ENCODE measurements at places on chromosomes 3 and 15.

DNA sequence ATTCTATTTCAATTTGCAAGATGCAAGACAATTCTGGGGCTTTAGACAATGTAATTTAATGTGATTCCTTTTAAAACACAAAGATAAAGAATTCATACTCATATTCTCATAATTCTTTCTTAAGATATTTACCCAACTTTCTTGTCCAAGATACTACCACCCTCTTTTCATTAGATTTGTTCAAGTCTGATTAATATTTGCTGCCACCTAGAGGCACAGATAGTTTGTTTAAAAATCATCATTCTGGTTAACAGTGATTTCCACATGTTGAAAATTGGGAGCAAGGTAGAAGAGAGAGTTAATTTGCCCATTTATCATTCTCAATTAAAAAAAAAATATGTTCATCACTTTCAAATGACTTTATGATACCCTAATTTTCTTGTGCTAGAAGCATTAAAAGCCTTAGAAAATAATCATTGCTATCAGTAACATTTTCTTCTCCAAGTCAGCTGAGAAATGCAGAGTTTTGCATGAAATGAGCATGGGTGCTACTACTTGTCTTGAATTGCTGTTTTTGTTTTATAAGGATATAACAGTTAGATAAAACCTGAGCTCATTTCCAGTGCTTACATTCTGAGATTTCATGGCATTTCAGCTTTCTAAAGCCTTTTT is 11.6 kb downstream of the TAMM41 start:
- DNase-seq, result peak; percentile 14

- no peak for DNase-seq
Measured at GRCh38 chr3:169695031-169695430, 31.5 kb upstream of the MECOM start.

DNA sequence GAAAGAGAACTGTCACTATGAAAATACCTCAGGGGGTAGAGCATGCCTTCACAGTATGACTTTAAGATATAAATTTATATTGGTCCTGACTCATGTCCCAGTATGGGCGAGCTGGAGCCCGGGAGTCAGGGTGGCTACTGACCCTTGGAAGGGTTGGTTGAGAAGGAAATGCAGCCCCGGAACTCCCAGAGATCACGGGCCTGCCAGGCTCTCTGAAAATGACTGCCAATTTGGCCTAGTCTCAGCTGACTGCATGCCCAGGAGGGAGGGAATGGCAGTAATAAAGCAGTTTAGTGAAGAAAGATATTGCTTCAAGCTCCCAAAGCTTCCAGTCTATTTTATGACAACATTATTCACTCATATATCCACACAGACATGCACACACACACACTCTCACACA is 299.0 kb downstream of the NR2F2 start:
- DNase-seq, result no peak

DNA sequence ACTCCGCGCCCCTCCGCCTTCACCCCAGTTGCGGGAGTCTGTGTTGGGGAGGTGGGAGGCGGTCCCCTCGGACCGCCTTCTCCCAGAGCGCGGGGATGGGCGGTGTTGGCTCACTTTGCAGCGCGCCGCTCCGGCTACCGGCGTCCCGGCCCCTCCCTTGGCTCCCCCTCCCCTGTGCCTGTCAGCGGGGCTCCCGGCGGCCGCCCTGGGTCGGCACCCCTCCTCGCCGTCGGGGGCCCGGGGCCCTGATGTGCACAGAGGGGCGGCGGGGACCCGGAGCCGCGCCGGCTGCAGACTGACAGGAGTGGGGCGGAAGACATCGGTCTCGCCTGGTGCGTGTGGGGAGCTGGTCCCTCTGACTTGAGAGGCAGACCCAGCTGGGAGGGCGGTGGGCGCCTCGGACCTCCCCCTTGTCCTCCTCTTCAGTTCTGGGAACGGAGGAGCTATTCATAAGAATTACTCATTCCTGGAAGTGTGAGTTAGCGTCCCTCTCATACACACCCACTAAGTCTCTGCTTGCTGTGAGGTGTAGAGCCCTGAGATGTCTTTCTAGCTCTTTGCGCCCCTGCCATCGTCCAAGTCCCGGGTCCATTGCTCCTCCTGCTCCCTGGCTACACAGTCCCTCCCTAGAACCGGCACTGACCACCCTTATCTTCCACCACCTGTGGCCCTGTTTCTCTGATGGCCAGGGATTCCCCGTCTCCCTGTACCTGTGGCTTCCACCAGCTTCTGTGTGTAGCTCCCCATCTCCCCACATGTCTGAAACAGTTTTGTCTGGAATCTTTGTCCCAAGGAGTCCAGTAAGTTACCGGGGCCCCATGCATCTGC is 42.3 kb upstream of the ROPN1 start:
- DNase-seq, result no peak

- no peak for DNase-seq
Measured at GRCh38 chr15:32888221-32888761, 170.5 kb downstream of the GREM1 start.

DNA sequence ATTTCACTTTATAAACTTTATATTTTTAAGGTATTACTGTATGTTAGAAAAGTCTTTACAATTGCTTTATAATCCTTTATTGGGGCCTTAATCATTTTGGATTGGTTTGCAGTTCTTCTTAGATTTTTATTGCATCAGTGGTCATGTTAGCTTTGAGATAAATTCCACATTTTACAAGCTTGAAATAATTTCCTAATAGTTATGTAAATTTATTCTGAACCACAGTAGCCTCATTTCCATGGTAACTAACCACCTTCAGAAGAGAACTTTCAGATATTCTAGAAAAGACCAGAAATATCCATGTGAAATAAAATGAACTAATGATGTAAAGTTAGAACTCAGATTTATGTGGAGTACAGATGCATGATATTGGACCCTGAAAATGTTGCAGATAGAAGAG is 94.2 kb downstream of the NEO1 start:
- DNase-seq, result no peak

DNA sequence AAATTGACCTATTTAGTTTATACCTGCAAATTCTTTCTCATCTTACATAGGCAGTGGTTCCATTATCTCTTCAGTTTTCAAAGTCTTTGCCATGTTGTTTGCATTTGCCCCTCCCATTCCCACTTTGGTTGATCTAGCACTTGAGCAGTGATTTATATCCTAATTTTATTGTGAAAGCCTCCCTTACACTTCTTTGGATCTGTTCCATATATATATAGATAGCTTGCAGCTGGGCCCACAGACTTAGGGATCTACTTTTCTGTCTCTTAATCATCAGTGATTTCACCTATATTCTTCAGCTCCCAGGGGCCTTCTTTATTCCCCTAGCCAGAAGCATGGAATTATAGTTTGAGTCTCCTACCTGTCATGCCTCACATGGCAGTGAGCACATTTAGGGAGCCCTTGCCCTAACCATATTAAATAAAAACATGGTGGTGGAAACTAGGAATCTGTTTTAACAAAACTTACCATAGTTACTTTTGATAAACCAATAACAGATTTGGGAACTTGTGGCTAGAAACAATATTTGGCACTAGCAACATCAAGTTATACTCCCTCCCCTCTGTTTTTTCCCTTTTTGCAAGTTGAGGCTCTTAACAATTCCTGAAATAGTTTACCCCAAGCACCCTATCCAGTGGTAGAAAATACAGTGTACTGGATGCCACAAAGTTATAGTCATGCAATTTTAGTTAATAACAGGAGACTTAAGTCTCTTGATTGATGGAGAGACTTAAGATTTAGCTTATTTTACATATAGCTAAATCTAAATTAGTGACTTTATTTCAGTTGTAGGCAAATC is 41.7 kb downstream of the ARIH1 start:
- no peak for DNase-seq

- DNase-seq, result no peak
Measured at GRCh38 chr15:80242132-80242769, 9.8 kb downstream of the CTXND1 start.

GRCh38 chr3:126986001-126986400 is 3.1 kb downstream of the PLXNA1 start:
- no peak for DNase-seq

GRCh38 chr3:176208283-176208682 is 989.0 kb downstream of the TBL1XR1 start:
- no peak for DNase-seq

DNA sequence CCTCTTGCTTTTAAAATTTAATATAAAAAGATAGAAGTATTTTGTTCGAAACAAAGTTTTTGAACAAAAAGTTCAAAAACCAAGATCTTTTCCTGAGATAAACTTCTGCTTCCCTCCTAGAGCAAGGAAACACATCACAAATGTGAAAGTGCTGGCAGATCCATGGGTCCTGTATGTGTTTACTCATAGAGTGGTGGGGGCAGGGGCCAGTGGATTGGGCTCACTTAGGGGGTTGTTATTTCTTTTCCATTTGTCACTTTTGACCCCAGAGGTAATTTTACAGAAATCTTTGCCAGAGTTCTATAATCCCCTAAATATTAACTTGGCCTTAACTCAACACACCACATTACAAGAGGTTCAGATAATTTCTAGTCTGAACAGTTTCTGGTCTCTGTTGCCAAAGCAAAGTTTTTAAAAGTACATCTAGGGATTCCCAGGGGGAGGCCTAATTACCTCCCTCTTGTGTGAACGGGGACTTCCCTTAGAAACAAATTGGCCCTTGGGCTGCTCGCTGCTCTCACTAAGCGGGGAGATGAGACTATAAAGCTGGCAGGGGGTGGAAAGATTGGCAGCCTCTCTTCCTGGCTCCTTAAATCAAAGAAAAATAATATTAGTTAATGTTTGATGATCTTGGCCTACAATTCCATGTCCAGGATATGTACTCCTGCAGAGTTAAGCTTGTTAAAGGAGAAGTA is 66.8 kb upstream of the PTX3 start:
- no peak for DNase-seq

DNA sequence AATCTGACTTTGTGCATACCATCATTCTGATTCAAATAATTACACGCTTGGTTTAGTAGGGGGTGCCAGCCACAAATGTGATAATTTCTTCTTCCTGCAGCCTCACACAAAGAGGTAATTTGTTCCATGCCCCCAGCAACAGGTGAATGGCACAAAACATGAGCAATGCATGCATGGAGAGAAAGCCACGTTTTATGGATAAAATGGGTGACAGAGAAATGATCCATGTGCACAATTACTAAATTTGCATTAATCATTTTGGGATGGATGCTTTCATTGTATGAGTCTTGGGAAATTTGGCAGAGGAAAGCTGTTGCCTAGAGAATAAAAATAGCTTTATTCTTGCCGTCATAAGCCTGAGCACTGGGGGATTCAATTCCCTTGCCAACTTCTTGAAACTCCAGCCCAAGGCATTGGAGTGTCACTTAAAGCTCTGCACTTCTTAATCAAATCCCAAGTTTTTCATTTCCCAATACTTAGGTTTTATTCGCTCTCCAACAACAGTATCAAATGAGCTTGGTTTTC is 411.6 kb downstream of the GBE1 start:
- no peak for DNase-seq

GRCh38 chr15:38638126-38638525 is 73.5 kb upstream of the RASGRP1 start:
- DNase-seq, result no peak

DNA sequence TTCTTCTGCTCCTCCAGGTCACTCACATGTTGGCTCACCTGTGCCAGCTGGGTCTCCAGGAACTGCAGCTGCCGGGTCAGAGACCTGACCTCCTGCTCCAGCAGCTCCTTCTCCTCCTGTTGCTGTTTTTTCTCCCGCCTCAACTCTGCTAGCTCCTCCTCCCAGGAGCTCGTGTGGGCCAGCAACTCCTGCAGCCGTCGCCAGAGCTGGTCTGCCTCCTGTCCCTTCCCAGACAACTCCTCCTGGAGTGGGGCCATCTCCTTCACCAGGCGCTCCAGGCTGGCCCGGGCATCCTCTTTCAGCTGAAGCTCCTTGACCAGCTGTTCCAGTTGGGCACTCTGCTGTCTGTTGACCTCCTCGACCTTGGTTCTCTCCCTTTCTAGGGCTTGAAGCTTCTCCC is 24.5 kb downstream of the CXCR6 start:
- DNase-seq, result no peak

DNA sequence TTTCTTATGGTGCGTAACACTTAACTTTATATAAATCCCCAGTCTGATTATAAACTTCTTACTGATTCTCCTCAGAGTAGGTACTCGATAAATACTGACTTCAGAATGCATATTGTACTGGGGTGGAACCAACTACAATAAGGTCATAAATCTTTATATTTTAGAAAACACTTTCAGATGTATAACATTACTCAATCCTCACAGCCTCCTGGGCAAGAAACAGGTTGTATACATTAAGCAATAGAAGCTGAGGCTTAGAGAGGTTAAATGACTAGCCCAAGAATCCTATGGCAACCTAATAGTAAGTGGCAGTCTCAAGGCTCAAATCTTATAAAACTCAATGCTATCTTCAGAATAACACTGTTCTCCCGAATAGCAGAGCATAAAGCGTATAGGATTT is 9.1 kb downstream of the VPS13C start:
- no peak for DNase-seq

GRCh38 chr3:161217496-161217895 is 3.6 kb upstream of the NMD3 start:
- no peak for DNase-seq

GRCh38 chr3:120855665-120856437 is 52.2 kb upstream of the STXBP5L start:
- DNase-seq, result no peak

DNA sequence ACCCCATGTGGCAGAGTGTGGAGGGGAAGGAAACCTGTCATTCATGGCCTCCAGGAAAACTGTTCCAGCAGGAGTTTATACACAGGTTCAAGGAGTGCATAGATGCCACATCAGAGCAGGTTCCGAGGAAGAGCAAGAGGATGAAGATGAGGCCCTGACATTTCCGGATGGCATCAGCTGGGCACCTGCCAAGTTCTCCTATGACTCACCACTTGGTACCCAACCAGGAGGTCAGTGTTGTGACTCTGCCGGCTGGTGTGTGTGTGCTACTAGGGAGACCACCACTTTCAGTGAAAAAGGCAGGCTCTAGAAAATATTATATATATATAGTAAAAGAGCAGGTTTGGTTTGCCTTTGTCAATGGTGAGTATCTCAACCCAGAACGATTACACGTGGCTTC is 69.3 kb downstream of the NTRK3 start:
- DNase-seq, result no peak

- no peak for DNase-seq
Measured at GRCh38 chr15:56185980-56186379, 57.7 kb downstream of the RFX7 start.

- no peak for DNase-seq
Measured at GRCh38 chr3:164818318-164818717, 260.0 kb downstream of the SI start.

Data from CD4-positive, alpha-beta T cell treated with Interleukin-17A for 1 hour (primary cell).